PC-3 (cell line): ENCODE measurements at places on chromosomes 1 and 21.
A peak's percentile ranks its signal among the peaks of the same experiment; 100 is the strongest.

DNA sequence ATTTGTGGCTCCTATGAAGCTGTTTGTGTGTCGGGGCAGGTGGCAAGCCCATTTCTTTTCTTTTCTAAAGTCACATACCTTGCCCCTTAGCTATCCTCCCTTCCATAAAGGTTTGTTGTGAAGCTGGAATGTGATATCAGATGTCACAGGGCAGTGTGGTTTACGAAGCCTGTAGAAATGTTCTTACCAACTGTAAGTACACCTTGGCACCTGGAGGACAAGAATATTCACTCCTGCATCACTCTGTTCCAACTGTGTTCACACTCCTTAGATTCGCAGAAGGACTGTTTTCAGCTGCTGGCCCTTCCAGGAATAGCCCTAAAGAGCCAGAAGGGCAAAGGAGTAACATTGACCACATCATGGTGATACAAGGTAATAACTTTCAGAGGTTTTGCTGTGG lies 176.9 kb downstream of the FGGY start:
- DNase-seq, result no peak

DNA sequence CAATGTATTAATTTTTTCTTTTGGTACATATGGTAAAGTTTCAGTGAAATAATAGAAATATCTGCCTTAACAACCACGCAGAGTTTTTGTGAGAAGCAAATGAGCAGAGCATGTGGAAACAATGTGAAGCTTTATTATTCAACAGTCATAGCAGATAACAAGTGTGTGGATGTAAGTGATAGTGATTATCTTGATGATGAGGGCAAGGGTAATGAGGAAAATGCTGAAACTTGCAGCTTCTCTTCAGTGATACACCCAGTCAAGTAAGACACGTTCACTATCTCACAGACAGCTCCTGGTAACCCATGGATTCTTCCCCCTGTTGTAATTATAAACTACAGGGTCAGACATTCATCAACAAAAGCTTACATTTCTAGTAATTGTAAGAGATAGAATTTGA lies 14.6 kb upstream of the OR2L5 start:
- no peak for DNase-seq

- no peak for DNase-seq
Measured at GRCh38 chr1:191687721-191688120, 470.5 kb upstream of the RGS18 start.

DNA sequence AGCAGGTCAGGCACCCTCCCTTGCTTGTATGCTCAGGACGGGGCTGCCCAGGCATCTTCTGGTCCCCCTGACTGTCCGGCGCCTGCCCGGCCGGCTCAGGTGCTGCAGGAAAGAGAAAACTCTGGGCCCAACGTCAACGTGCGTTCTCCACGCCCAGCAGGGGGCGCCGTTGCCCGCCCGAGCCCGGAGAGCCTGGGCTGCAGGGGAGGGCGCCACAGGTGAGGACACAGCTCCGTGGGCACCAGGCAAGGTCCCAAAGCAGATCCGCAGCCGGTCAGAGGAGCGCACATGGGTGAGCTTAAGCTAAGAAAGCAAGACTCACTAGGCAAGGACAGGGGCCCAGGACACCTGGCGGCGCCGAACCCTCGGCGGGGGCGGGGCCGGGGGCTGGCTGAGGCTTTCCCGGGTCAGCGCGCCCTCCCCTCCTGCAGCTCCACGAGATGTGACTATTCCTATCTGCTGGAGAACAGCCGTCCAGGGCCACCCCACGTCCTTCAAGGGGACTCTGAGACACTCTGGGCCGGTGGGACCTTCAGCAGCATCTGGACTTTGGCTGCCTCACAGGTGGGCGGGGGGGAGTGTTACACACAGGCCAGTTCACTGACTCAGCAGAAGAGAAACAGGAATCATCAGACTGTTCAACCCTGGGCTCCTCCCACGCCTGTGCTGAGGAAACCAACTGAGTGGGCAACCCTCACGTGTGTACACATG lies 29.3 kb downstream of the KRTAP10-1 start:
- DNase-seq, result peak; percentile 88

GRCh38 chr1:89978755-89979154 lies 16.2 kb upstream of the ZNF326 start:
- no peak for DNase-seq

DNA sequence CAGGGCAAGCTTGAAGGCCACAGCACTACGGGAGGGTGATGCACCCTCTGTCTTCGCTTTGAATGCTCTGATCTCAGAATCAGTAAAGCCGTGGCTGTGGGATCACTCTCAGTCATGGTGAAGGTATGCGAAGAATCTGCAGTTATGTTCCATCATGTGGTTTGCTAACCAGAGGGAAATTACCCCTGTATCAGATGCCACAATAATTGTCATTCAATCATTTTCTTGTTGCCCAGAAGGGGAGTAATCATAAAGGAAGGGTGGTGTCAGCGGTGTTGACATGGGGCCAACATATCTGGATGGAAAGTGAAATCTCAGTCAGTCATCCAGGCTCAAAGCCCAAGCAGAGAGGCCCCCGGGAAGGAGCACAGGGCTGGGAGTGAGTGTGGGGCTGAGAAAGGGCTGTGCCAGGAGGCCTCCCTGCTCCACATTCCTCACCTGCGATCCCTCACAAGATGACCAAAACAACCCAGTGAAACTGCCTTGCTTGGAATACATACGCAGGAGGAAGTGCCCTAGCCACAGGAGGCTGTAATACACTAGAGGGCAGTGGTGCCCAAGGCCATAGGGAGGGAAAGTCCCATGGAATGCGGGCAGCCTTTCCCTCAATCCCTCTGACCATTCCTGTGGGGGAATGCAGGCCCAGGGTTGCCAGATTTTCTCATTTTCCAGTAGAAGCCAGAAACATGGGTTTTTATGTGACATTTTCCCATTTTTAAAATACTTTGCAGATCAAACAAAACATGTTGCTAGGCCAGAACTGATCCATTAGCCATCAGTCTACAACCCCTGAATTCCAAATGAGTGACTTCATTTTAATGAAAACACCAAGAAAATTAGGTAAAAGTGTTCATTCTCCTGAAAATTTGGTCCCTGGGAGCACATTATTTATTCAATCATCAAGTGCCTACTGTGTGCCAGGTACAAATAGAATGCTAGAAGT lies 95.7 kb upstream of the VANGL1 start:
- DNase-seq, result peak; percentile 97

DNA sequence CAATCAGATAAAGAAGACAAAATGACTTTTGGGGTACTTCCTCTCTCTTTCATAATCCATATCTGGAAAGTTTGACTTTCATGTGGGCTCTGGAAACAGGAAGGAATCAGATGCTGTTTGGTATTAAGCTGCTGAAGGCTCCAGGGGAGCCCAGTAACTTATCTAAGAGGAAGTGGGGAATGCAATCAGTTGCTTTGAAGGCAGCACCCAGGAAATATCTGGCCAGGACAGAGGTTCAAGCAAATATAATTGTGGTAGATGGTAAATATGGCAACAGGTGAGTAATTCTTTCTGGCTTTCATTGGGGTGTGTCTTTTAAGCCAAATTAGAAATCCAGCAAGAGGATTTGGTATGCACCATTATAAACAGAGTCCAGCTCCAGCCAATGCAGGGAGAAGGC lies 44.4 kb downstream of the COLGALT2 start:
- peak; percentile 57 for DNase-seq

DNA sequence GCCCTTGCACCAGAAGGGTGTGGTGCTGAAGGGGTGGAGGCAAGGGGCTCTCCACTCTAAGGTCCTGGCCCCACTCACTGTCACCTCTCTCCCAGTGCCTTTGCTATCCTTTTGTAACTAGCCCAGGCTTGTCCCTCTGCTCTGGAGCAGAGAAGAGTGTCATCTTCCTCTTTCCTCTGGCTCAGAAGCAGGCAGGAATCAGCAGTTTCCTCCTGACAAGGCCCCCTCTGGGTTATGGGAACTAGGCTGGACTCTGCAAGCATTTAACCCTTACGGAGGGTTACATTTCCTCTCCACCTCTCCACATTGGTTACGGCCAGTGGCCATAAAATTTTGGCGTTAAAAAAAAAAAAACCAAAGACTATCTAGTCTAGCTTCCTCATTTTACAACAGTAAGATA lies 30.4 kb downstream of the PLXNA2 start:
- DNase-seq, result no peak

GRCh38 chr1:156767101-156767878 lies at the start of gene PRCC:
TSS of gene PRCC (plus strand) at chr1:156767535. CDS start at chr1:156767772, 237 bp downstream.
- DNase-seq, result peak; percentile 100
